ENCODE measurements at places on chromosomes 16 and 17.
A peak's percentile ranks its signal among the peaks of the same experiment; 100 is the strongest.

- DNase-seq = peak; percentile 62
These were observed 6.9 kb downstream of the PHOSPHO1 start for GRCh38 chr17:49223517-49224197.

- DNase-seq = no peak
These were observed 5.8 kb upstream of the CBX4 start for GRCh38 chr17:79844869-79845600.

DNA sequence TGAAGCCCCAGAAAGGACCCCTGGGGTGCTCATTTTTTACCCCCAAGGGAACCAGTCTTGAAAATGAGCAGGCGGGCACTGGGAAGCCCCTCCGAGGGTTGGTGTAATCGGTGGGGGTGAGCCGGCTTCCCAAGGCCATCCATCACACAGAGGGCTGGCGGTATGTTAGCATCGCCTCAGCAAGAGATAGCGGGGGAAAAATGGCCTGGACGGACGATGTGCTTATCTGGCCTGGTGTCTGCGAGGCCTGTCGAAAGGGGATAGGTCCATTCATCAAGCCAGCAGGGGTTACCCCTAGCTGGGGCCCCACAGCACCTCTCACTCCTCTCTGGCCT, 188.9 kb downstream of the IRF8 start:
- DNase-seq = no peak

DNA sequence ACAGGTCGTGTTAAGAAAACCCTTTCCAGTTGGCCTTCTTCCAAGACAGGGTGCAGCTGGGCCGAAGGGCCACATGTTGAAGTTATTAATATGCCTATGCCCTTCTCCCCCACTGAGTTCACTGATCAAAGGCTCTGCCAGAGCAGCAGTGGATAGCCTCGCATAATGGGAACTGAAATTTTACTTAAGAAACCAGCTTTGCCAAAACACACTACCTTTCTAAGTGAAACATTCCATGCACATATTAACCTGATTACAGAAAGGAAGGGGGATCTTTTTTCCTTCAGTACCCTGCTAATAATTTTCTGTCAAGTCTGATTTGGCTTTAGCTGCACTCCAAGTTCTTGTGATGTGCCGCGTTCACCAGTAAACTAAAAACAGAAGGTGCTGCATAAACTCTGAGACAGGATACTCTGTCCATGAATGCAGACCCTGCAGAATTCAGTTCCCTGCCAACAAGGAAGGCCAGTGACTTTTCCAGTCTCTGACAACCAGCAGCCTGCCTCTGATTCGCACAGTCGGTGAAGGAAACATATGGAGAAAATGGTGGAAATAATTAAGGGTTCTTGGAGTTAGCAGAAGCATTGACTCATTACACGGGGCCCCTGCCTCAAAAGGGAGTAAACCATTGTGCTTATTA, 283.8 kb downstream of the ZFHX3 start:
- DNase-seq = no peak

DNA sequence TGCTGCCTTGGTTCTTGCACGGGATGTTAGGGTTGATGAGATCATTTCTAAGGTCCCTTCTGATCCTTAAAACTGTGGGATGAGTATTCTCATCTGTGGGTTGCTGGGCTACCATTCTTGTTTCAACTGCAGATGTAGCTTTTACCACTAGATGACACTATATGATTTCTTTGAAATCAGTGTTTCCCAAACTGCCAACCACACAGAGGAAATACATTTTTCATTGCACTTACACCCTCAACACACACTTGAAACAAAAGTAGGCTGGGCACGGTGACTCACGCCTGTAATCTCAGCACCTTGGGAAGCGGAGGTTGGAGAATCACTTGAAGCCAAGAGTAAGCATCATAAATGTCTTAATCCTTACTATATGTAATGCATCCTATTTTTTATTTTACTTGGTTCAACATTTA, 15.3 kb downstream of the LCMT1 start:
- peak; percentile 58 for DNase-seq

DNA sequence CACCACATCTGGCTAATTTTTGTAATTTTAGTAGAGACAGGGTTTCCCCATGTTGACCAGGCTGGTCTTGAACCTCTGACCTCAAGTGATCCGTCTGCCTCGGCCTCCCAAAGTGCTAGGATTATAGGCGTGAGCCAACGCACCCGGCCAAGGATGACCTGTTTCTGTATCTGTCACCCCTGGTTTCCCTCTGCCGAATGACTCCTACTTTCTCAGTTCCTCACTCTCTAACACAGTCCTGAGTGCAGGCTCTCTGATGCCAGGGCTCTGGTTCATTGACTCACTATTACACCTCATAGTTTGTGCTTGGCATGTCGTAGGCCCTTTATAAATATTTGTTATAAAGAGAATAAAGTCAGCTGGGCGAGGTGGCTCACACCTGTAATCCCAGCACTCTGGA, 10.7 kb upstream of the PRPF8 start:
- DNase-seq = no peak

- no peak for DNase-seq
These were observed 40.8 kb upstream of the VPS4A start for GRCh38 chr16:69270395-69270794.

DNA sequence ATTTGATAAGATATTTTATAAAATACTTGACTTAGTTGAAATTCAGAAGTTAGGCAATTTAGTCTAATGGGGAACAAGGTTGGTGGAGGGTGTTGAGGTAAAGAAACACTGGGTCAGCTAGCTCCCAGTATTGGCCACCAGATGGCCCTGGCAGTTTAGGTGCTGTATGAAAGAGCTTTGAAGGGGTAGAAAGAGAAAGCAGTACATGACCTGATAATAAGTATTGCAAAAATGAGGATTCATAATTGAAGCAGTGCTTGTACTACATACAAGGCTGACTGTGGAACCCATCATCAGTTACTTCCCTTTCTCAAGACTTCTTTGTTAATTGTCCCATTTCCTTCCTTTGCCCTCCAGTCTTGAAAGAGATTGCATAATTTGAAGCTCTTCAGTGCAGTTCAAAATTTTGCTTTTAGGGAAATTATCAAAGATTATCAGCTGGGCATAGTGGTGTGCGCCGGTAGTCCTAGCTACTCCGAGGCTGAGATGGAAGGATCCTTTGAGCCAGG, 29.4 kb downstream of the TANC2 start:
- DNase-seq = peak; percentile 31

DNA sequence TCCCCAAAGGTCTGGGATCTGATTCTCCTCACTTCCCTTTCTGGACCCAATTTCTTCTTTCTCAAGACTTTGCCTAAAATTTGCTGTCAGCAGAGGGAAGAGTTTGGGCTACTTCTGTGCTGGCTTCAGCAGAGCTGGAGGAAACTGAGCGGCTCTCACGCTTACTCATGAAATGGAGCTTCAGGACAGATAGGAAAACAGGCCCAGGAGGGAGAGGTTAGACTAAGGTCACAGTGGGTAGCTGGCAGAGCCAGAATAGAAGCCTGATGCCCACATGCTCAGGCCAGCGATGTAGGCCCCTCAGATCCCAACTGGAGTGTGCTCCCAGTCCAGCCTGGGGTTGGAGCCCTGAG, 593 bp downstream of the SLC38A7 start:
- no peak for DNase-seq

DNA sequence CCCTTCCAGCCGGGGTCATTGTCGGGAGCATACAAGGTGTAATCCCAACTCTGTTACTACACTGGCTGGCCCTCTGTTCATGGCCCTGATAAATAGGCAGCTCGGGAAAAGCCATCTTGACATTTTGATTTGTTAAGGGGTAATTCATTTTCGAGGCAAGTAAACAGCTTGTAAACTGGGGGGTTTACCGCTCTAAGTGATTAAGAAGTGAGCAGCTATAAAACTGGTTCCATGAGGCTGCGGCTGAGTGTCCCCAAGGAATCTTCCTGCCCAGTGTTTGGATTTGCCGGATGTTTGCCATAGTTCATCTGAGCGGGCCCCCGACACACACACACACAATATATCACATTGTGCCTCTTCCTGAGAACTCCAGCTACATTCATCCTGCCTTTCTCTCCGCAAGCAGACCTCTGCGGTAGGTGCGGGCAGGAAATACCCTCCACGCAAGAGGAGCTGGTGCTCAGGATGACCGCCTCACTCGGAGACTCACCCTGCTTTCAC, 92.2 kb downstream of the SOCS1 start:
- DNase-seq = peak; percentile 65

- DNase-seq = no peak
These were observed 5.3 kb upstream of the MAPK7 start for GRCh38 chr17:19372866-19373504.

GRCh38 chr16:15542261-15542660, 100.7 kb downstream of the MARF1 start:
- DNase-seq = no peak

GRCh38 chr16:3035972-3036725, 595 bp downstream of the BICDL2 start:
- DNase-seq = no peak

- DNase-seq = peak; percentile 98
These were observed at the start of gene CWC25 for GRCh38 chr17:38824899-38825761. TSS of gene CWC25 (minus strand) at chr17:38825321. CDS start at chr17:38825183, 138 bp downstream.

DNA sequence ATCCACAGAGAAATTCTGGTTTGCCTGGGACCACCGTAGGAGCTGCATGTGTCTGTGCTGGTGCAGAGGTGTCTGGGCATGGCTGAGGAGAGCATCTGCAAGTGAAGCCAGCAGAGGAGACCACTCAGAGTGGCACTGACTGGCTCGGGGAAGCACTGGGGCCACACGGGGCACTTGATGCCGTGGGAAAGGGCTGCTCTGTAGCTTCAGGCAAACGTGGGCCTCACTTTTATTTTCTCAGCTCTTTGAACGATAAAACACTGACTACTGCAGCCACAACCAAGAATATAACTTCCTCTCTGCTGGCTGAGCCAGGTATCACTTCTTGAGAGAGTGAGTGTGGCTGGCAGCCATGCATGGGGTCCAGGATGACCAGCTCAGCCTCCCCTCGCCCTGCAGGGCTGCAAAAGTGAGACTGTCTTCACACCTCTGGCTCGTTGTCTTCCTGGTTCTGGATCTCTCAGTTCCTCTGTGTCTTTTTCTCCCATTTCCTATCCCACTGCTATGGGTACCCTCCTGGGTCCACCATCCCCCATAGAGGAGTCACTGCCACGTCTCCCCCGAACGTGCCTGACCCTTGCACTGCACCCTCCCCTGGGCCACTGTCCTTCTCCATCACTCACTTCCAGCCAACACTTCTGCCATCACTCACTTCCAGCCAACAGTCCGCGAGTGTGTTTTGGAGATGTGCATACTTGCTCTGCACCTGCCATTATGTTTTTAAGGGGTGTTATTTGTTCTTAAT, 201.4 kb upstream of the CHMP6 start:
- no peak for DNase-seq

GRCh38 chr17:1940810-1941185, 84.3 kb downstream of the RTN4RL1 start:
- DNase-seq = no peak

- no peak for DNase-seq
These were observed 4.5 kb downstream of the PRKAR1A start for GRCh38 chr17:68516732-68517131.

GRCh38 chr17:21425736-21426135, 49.6 kb downstream of the KCNJ12 start:
- DNase-seq = no peak

- no peak for DNase-seq
These were observed 37.8 kb upstream of the ASIC2 start for GRCh38 chr17:33330877-33331276.

DNA sequence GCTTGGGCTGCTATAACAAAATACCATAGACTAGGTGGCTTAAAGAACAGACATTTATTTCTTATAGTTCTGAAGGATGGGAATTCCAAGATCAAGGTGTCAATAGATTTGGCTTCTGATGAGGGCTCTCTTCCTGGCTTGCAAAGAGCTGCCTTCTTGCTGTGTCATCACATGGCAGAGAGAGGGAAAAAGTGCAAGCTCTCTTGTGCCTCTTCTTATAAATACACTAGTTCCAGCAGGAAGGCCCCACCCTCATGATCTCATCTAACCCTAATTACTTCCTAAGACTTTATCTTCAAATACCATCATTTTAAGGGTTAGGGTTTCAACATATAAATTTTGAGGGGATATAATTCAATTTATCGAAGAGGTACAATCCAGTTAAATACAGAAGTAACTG, 30.6 kb downstream of the ABCA9 start:
- no peak for DNase-seq

- DNase-seq = no peak
These were observed 524 bp upstream of the ZFP3 start for GRCh38 chr17:5077781-5078105.

- no peak for DNase-seq
These were observed 30.0 kb downstream of the TBC1D16 start for GRCh38 chr17:80005360-80006338.

Data from SJSA1 (cell line).